ENCODE measurements at places on chromosomes 4 and X.
A peak's percentile ranks its signal among the peaks of the same experiment; 100 is the strongest.

DNA sequence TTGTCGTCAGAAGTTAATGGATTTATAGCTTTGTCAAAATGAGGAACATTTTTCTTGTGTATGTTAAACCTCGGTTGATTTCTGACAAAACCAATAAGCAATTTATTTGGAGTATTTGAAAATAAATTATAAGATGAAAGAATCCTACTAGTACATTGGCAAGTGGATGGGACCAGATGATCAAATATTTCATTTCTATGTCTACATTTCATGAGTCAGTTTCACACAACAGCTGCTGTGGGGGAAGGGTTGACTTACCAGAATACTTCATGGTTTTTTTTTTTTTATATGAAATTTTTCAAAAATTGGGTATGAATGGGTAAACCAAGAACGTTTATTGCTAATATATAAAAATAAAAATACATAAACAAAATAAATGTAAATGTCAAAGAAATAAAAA is 39.4 kb downstream of the RAPGEF2 start:
- peak; percentile 4 for DNase-seq

- no peak for DNase-seq
These were observed 12.5 kb downstream of the RASGEF1B start for GRCh38 chr4:81459228-81459627.

DNA sequence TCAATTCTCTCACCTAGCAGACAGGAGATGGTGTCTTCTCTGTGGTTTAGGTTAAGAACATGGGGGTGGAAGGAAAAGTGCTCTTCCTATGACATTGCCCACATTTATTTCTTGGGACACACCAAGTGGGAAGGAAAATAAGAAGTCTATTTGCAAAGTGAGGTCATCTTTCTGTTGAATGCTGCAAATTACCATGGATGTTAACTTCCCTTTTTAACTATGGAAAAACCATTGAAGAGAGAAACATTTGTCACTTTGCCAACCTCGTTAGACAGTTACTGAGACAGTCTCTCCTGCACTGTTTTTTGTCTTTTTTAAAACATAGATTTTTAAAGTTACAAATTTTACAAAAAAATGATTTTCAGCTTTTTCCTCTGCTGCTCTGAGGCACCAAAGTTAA is 72.8 kb upstream of the BEND4 start:
- DNase-seq = no peak

DNA sequence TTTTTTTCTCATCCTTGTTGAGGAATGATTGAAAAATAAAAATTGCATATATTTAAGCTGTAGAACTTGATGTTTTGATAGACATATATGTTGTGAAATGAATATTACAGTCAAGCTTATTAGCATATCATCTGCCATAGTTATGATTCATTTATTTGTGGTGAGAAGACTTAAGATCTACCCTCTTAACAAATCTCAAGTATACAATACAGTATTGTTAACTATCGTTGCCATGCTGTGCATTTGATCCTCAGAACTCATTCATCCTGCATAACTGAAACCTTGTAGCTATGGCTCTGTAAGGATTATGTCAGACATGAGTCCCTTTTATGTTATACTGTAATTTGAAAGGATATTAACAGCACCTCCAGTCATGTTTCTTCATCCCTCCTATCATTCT is 2045.3 kb downstream of the ARAP2 start:
- DNase-seq = no peak

GRCh38 chr4:110639207-110640090 is 16.6 kb upstream of the PITX2 start:
- no peak for DNase-seq

GRCh38 chr4:175469514-175469913 is 342.6 kb downstream of the GPM6A start:
- DNase-seq = no peak

- no peak for DNase-seq
These were observed 738.2 kb downstream of the ARAP2 start for GRCh38 chr4:35506161-35506560.

GRCh38 chr4:168759321-168759720 is 250.7 kb downstream of the CBR4 start:
- DNase-seq = no peak

GRCh38 chr4:110208419-110208818 is 10.0 kb upstream of the ELOVL6 start:
- no peak for DNase-seq

DNA sequence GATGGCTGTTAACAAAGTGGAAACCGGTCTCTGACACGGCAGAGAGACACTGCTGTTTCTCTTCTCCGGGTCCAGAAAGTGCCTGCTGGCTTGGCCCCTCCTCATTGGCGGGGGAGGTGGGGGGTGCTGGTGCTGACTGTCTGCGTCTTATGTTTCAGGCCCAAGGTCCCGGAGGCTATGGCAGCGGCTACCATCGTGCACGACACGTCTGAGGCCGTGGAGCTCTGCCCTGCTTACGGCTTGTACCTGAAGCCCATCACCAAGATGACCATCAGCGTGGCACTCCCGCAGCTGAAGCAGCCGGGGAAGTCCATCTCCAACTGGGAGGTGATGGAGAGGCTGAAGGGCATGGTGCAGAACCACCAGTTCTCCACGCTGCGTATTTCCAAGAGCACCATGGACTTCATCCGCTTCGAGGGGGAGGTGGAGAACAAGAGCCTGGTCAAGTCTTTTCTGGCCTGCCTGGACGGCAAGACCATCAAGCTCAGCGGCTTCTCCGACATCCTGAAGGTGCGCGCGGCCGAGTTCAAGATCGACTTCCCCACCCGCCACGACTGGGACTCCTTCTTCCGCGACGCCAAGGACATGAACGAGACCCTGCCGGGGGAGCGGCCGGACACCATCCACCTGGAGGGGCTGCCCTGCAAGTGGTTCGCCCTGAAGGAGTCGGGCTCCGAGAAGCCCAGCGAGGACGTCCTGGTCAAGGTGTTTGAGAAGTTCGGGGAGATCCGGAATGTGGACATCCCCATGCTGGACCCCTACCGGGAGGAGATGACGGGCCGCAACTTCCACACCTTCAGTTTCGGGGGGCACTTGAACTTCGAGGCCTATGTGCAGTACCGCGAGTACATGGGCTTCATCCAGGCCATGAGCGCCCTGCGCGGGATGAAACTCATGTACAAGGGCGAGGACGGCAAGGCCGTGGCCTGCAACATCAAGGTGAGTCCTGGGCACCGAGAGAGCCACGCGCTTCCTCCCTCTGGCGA is 2.2 kb downstream of the AKAP17A start:
- no peak for DNase-seq

GRCh38 chr4:38788317-38788716 is 5.5 kb upstream of the TLR10 start:
- no peak for DNase-seq

DNA sequence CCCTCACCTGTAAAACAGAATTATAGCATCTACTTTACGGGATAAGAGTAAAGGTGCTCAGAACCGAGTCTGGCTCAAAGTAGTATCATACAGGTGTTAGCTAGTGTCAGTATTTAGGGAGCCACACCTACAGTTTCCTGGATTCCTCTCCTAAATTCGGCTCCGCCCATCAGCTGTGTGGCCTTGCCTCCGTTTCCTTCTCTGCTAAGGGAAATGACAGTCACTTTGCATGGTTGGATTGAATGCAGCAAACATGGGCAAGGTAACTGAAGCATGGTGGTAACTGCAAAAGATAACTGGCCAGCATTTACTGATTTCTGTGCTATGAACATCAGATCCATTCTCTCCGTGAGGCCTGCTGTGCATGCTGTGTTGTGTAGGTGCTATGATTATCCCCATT is 2.8 kb downstream of the PPP1R3F start:
- DNase-seq = no peak

DNA sequence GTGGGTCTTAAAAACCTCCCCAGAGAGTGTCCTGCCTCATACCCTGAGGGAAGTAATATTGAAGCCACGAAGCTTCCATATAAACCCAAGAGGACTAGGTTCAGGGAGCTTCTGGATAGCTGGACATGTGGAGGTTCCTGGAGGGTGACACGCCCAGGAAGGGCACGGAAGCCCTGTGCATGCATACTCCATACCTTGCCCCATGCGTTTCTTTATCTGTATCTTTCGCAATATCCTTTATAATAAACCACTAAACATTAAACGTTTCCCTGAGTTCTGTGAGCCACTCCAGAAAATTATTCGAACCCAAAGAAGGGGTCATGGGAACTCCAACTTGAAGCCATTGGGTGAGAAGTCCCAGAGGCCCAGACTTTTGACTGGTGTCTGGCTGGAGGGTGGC is 45.7 kb upstream of the HPF1 start:
- no peak for DNase-seq

DNA sequence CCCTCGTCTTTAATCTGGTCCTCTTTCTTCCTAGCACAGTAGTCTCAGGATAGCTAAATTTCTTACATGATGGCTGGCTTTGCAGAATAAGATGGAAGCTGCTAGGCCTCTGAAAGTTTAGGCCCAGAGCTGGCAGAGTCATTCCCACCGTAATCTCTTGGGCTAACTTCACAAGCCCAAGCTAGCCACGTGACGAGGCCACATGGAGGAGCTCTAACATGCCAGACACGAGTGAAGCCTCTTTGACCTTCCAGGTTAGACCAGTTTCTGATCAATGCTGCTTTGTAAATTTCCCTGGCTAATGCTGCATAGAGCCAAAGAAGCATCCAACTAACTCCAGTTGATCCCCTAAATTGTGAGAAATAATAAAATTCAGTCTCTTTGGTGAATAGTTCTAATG is 9.5 kb upstream of the CENPE start:
- DNase-seq = no peak

DNA sequence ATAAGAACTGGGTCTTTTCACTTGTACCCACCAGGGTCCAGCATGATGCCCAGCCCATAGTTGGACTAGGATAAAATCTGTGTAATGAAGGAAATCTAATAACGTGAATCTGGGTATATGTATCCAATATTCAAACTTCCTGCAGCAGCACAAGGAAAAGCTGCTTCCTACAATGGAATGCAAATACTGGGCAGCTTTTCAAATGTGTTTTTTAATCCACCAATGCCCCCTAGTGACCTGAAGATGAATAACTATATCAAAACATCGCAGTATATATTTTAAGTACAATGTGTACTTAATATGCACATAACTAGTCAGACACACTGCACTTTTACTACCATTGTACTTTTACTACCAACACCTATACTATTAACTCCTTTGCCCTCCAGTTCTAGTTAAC is 5.3 kb downstream of the APOO start:
- DNase-seq = no peak

GRCh38 chrX:118751950-118752783 is 24.8 kb downstream of the IL13RA1 start:
- DNase-seq = no peak

DNA sequence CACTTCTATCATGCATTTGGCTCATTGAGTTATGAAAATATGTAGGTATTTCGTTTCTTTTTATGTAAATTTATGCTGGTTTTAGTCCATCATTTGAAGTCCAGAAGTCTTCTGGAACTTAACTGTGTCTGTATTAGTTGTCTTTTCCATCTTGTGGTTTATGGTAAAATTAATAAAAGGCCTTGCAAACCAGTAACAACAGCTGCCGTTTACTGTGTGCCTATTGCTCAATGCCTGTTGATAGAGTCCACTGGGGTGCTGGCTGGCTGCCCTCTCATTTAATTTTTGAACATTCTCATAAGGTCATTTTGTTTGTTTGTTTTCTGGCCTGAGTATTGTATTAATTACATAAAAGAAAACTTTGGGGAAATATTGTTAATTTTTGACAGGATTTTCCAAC is 98.0 kb downstream of the NAA11 start:
- no peak for DNase-seq

GRCh38 chr4:24768604-24769003 is 26.8 kb upstream of the SOD3 start:
- DNase-seq = no peak

DNA sequence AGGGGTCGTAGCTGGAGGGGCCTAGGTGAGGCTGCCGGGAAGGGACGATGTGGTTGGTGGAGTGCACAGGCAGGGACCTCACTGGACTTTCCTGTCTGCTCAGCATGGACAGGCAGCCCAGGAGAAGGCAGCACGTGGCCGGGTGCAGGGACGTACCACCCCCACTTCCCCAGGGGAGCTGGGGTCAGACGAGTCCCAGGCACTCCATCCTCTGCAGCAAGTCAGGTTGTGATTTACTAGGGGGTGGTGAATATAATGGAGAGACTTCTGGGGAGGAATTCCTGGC is 1.5 kb upstream of the CTBP1 start:
- DNase-seq = no peak

- no peak for DNase-seq
These were observed 314.1 kb downstream of the STK32B start for GRCh38 chr4:5365071-5366008.

DNA sequence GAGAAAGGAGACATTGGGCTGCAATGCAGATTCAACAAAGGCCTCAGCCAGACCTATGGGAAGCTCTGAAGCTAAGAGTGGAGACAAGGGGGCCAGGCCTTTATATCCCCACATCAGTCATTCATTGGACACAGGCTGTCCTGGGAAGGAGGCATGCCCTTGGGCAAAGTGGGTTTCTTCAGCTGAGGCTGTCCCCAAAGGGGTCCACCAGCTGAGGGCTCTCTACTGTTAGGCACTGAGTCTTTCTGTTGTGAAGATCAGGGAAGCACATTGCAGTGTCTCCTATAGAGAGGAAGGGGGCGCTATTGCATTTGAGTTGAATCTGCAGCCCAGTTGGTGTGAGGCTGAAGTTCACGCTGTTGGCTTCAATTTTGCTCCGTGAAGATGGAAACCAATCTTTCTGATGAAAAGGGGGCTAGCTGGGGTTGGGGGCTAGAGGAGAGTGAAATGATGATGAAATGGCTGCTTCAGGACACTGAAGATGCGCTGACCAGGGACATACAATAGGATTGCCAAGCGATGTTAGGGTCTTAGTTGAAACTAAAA is 48.0 kb downstream of the SLC25A5 start:
- DNase-seq = no peak

GRCh38 chrX:41412261-41413081 is 34.7 kb upstream of the NYX start:
- DNase-seq = no peak

DNA sequence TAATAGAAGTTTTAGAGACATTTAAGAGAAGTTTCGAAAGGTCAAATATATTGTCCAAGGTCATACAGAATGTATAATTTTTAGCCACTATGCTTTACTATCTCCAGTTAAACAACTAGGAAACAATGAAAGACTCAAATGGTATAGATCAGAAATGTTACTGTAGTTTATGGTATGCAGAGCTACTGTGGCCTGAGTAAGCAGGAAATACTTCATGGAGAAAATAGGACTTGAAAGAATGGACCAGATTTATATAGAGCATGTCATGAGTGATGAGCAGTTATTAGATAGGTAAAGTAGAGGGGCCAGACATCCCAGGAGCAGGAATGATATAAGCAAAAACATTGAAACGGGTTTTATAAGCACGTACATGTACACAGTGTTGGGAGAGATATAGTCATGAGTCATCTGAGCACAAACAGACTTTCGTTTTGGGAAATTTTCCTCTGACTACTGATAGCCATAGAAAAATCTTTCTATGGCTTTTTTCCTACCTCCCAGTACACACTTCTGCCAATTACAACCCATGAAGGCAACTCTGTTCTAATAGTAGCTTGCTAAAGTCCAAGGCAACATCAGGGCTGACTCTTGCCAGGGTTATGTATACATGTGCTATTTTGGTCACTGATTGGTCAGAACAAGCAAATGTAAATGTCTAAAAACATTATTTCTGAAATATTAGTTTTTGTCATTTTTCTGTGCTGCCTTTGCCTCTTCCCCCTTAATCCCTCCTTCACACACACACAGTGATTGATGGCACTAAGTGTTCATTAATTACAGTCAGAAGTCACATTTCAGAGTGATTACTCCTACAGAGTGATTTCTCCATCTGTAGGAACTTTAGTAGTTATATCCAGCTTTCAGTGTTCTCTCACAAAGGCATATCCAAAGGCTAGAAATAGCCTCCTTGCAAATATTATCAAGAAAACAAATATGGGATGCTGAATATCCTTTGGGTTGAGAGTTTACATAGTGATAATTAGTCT is 198.7 kb downstream of the ENOX2 start:
- no peak for DNase-seq

Data from anterior cingulate cortex (tissue), 58 donors.